ENCODE measurements at places on chromosomes 5 and 9.

GRCh38 chr9:121798941-121799340 lies 147.5 kb downstream of the DAB2IP start:
- no peak for DNase-seq

DNA sequence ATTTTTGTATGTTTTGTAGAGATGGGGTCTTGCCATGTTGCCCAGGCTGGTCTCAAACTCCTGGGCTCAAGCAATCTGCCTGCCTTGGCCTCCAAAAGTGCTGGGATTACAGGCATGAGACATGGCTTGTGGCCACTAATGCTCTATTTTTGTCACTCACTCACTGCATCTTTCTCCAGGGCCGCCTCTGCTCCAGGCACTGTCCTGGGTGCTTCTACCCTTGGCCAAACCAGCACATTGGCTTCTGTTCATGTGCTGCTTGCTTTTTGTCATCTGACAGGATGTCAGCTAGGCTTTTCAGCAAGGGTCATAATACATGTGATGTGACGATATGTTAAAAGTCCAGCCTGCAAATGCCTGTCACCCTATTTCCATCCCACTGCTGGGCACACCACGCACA lies 3.2 kb downstream of the ODF2 start:
- no peak for DNase-seq

DNA sequence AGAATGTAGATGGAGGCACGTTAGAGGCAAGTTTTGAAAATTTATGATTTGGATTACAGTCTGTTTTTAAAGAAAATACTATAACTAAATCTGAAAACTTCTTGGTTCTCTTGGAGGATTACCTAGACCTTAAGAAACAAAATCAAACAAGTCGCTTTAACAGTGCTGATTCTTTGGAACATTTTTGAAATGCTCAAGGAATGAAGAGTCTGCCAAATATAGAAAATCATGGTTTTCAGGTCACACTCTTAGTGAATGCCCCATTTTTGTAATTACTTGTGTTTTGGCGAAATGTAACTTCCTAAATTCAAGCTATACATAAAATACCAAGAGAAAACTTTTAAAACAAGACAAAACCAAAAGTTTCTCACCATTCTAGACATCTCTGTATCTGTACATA lies 93.2 kb downstream of the EQTN start:
- DNase-seq = no peak

- DNase-seq = no peak
Observed at GRCh38 chr5:128572051-128572929, 34.2 kb upstream of the FBN2 start.

- no peak for DNase-seq
Observed at GRCh38 chr9:111936391-111936790, 39.8 kb downstream of the UGCG start.

DNA sequence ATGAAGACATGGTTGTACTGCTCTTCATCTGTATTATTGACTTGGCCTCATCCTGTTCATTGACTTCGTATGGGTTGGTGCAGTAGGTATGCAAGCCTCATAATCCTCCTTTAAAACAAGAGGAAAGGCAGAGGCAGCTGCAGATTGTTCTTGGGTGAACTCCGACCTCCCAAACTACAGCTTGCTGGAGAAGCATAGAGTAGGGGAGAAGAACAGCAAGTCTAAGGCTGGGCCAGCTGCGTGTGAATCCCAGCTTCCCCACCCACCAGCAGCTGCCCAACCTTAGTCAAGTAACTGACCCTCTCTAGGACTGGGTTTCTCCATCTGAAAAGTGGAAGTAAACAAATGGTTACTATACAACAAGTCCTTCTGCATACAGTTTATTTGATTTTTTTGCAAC lies 114.5 kb upstream of the WWC1 start:
- DNase-seq = no peak

DNA sequence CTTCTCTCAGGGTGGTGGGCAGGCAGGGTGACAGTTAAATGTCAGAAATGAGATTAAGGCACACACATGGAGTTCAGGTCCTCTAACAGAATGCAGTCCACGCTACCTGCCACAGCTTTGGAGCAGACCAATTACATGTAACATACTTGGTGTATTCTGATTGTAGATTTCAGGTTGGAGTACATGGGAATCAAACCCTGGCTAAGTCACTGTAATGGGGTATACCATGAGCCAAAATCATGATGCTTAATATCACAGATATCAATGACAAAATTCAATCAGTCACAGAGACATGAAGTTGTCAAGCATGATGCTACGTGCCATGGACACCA lies 48.9 kb downstream of the MEF2C start:
- DNase-seq = no peak

- no peak for DNase-seq
Observed at GRCh38 chr5:90803876-90804275, 245.3 kb downstream of the ADGRV1 start.

GRCh38 chr5:176427971-176428370 lies 11.6 kb upstream of the CLTB start:
- no peak for DNase-seq

DNA sequence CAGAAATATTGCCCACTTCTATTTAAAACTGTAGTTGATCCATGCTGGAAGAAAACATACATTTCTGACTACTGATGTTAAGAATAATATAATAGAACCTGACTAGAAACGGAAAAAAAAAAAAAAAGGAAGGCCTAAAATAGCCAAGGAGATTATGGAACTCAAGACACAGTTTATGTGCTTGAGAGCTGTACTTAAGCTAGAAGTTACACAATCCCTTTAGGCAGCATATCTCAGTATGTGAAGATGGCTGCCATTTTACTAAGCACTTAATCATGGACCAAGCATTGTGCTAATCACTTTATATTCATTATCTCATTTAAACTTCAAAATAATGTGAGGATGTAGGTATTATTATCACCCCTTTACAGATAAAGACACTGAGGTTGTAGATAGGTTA lies 73.0 kb upstream of the NR4A3 start:
- no peak for DNase-seq

GRCh38 chr5:66621146-66621545 lies 25.0 kb downstream of the MAST4 start:
- no peak for DNase-seq

GRCh38 chr5:75023368-75024159 lies 28.8 kb downstream of the GCNT4 start:
- DNase-seq = no peak

DNA sequence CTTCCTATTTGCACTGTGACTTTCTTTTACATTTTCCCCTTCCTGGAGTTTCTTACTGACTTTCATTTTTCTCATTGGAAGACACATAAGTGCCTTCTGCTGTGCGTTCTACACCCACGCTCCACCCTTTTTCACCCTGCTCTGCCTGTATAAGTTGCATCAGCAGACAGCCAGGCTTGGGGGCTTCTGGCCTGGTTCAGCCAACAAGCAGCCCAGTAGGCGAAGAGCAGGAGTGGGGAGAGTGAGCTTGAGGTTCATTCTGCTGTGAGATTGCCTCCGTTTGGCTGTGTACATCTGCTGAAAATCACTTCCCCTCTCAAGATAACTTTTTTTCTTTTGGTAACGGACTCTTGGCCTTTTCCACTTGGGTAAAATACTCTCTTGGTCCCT lies 38.4 kb downstream of the RASGRF2 start:
- no peak for DNase-seq

DNA sequence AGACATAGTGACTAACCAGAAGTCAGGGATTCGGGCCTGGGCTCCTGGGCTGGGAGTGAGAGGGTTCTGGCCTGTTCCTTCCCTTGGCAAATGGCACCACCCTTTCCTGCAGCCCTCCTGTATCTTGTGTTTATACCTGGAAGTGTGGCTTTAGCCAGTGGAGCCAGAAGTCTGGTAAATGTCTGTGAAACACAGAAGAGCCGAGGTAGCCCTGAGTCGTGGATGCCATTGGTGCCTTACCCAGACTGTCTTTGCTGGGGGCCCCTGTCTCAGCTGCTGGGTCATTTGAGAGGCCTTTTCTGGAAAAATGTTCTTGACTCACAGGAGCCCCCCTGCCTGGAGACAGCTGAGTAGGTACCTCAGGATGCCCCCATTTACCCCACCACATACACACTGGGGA lies 95.7 kb upstream of the BASP1 start:
- no peak for DNase-seq

DNA sequence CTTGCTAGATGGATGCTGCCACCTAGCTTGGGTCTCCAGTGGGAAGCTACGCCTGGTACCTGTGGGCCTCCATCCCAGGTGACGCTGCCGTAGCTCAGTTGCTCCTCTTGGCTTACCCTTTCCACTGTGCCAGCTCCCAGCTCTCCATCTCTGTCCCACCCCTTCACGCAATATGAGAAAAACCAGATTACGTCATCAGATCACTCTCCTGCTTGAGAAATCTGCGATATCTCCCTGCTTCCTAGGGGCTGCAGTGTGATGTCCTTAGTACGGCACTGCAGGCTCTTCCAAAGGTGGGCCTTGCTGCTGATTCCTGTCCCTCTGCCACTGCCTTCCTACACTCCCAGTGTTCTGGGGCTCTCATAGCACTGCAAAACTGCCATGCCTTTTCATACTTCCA lies 28.9 kb downstream of the NSG2 start:
- no peak for DNase-seq

DNA sequence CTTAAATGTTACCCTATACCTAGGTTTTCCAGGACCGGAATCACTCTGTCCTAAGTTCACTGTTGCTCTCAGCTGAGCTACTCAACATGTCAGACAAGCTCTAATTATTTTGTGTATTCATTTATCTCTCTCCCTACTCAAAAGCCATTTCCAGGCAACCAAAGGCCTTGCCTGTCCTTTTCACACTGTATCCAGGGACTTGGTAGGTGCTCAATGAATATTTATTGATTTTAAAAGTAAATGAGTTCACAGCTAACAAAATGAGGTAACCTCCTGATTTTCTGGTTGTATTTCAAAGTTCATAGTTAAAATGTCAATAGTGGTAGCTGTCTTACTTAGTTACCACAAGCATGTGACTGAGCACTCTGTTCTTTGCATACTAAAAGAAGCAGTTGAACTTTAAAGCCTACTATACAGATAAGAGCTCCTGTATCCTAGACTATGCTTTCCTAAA lies 522.2 kb downstream of the ACTL7B start:
- no peak for DNase-seq

GRCh38 chr5:65805089-65805488 lies 83.1 kb downstream of the NLN start:
- DNase-seq = no peak

DNA sequence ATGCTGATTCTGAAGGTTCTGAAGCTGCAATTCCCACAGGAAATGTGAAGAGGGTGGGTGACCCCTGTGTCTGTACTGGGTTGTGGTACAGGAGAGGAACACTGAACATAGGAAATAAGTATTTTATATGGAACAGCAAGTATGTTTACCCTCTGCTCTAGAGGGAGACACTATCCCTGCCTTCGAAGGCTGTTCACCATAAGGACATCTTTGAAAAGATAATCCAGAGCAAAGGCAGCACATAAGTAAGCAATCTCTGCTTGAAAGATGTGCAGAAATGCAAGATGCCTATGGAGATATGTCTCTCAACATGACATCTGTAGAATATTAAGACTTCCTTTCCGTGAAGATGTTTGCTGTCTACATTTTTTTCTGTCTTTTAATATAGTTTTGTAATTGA lies 184.4 kb upstream of the EFNA5 start:
- no peak for DNase-seq

DNA sequence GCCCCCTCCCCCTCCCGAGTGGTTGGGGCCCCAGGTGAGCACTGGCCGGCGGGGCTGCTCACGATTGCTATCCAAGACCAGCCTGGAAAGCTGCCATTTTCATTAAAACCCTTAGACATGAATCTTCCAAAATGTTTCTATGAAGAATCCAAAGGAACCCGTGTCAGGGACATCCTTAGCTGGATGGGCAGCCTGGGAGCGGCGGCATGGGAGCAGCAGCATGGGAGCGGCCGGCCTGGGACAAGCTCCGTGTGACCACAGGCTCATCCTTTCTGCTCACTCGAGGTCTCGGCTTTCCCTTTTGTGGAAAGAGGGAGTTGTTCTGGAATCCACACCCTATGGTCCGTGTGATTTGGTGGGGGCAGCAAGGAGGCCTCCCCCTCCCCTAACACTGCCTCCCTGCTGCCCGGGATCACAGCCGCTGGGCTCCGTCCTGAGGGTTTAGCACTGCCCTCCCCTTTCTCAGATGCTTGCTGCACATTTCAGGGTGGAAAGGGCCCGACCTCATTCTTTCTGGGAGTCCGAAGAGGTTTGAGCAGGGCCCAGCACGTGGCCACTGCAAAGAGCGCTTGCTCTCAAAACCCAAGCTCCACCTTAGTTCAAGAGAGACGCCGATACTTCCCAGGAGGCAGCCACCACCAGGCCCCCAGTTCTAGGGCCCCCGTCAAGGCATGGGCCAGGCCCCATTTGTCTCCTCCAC lies 127.7 kb downstream of the RXRA start:
- DNase-seq = no peak

GRCh38 chr9:129317179-129318011 lies 139.3 kb upstream of the IER5L start:
- DNase-seq = no peak

DNA sequence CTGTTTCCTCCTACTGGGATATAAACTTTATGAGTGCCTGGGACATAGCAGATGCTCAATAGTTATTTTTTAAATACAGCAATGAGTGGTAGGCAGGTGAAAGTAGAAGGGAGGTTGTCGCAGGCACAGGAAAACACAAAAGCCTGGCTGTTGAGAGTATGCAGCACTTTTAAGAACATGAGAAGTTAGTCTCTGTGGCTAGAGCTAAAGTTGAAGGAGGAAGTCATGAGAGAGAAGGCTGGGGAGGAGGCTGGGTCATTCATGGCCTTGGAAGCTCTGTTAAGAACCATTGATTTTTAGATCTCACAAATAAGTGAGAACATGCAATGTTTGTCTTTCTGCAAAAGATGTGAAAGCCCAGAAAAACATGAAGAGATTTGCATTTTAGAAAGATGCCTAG lies 126.7 kb downstream of the PRKACG start:
- no peak for DNase-seq

GRCh38 chr5:178441486-178442270 lies 148.5 kb downstream of the COL23A1 start:
- no peak for DNase-seq

DNA sequence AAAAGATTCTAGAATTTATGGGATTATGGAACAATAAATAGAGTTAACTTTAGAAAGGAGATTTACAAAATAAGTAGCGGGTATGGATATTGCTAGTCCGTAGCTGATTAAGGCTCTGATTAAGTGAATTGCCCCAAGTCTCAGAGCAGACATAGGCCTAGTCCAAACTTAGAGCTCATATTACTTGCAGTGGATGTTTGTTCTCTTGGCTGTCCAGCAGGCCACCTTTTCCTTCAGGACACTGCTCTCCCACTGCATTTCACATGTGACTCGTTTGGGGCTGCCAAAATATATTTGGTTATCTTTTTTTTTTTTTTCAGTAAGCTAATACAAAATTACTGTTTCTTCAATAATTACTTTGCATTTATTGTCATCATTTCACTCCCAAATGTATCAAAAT lies 76.6 kb downstream of the ARRDC3 start:
- no peak for DNase-seq

- DNase-seq = no peak
Observed at GRCh38 chr5:107484281-107484680, 186.5 kb downstream of the EFNA5 start.

DNA sequence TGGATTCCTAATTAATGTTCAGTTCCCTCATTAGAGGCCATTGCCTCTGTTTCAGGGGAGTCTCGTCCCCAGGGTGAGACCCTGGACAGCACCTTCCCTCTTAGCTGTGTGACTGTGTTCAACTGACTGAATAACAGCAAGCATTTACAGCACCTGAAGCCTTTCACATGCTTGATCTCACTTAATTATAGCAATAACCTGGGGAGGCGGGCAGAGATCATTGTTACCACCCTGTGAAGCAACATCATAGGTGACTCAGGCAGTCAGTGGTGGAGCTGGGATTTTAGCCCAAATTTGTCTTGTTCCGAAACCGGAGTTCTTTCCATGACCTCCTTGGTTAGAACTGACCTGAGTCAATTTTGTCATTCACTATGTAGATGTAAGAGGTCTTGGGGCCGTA lies 105.2 kb upstream of the RAD23B start:
- no peak for DNase-seq
